ENCODE measurements at places on chromosomes 6 and 20. TPM values are rescaled to one million over a fixed set of nuclear protein-coding genes. Genes with fewer than 3 reads are reported as not detected.

EYS gene
- 0.20 TPM for total RNA-seq

DNA sequence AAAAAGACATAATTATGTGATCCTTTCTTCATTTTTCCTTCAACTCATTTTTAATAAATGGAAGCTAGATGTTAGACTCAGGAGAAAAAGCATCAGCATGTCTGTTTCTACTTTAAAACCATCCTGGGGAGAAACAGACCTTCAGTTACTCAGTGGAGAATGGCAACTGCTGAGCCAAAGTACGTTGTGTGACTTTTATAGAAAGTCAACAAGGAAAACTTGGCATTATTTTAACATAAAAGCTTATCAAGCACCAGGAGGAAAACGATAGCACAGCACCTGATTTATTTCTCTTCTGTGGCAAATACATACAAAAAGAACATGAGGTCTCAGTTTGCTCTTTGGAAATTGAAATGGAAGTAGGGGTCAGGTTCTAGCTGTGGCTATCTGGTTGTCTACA is 115.3 kb upstream of the RIPOR2 start:
- no peaks in the 10 kb centered on the region for H3K27me3 ChIP-seq
- H3K27ac ChIP-seq, result no peak overlapping the region
- no peak for DNase-seq
- H3K4me1 ChIP-seq, result no peaks in the 10 kb centered on the region

DNA sequence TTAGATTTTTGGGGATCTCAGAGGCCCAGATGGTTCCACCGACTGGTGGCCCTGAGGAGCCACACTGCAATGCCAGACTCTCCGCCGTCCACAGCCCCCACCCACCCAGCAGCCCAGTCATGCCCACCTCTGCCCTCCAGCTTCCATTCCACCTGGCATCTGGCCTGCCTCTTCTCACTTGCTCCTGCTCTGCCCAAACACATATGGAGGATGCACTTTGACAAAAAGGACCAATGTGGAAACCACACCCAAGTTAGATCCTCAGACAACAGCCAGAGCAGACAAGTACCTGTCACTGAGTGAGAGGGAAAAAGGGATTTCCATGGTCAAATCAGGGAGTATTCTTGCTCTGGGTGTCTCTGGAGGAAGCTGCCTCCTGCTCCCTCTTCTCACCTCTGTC is 120.6 kb upstream of the NXT1 start:
- no peaks in the 10 kb centered on the region for H3K4me1 ChIP-seq
- no peak for DNase-seq
- H3K27ac ChIP-seq, result no peak overlapping the region
- no peaks in the 10 kb centered on the region for H3K27me3 ChIP-seq

- peaks cover 8% of the 10 kb centered on the region for H3K4me1 ChIP-seq
- DNase-seq, result no peak
- no peak overlapping the region for H3K4me3 ChIP-seq
- H3K36me3 ChIP-seq, result no peaks in the 10 kb centered on the region
Observed at GRCh38 chr6:26315274-26315673, 49.7 kb upstream of the BTN3A2 start.

DNA sequence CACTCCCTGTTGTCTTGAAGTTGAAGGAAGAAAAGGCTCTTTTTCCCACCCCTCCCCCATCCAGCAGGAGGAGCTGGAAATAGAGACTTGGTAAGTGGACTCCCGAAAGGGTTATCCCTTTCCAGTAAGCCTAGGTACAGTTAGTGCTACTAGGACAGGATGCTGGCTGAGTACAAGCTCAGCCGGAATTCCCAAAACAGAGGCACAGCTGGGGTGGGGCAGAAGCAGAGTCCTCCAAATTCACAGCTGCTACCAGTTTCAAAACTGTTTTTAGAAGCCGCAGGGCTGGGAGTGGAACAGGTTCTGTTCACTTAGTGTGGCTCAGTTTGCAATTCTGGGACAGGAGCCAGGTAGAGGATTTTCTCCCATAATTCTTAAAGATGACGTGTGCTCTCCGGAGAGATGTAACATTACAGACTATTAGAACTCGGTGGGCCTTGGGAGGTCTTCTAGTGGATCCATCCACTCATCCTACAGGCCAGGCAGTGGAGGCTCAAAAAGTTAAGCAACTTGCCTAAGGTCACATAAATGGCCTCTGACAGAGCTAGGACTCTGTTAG is 19.0 kb upstream of the UTRN start:
- H3K4me1 ChIP-seq, result peaks cover 26% of the 10 kb centered on the region
- H3K27me3 ChIP-seq, result no peaks in the 10 kb centered on the region
- peak overlapping the region; percentile 74 for H3K27ac ChIP-seq
- DNase-seq, result peak; percentile 86

IPCEF1 gene
- total RNA-seq, result not detected

HLA-G gene
- total RNA-seq, result not detected

GRCh38 chr6:151018911-151019782 is 153.6 kb downstream of the MTHFD1L start:
- no peak for DNase-seq
- H3K4me1 ChIP-seq, result no peaks in the 10 kb centered on the region
- no peak overlapping the region for H3K27ac ChIP-seq
- H3K27me3 ChIP-seq, result no peaks in the 10 kb centered on the region

CCN6 gene
- total RNA-seq, result not detected

DNA sequence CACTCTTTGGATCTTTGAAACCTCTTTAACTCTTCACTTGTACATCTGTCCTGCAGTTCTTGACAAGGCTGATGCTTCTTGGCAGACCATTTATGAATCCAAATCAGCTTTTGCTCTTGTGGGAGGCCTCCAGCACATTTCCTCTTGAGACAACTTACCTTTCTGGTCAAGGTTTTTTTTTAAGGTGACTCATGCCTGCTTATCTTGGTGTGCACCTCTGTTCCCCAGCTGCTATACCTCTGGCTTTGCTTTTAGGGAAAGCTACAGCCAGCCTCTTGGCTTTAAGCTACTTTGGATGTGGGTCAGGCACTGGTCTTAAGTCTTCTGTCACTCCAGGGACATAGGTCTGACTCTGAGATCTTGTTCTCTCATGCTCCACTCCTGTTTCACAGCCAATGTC is 106.5 kb downstream of the PHF3 start:
- H3K27ac ChIP-seq, result no peak overlapping the region
- no peak overlapping the region for H3K4me3 ChIP-seq

- no peak overlapping the region for H3K4me3 ChIP-seq
- DNase-seq, result no peak
- no peaks in the 10 kb centered on the region for H3K36me3 ChIP-seq
- no peak overlapping the region for H3K27ac ChIP-seq
Observed at GRCh38 chr6:150297327-150298029, 71.3 kb upstream of the IYD start.

- H3K36me3 ChIP-seq, result no peaks in the 10 kb centered on the region
- H3K4me1 ChIP-seq, result peaks cover 30% of the 10 kb centered on the region
- H3K4me3 ChIP-seq, result no peak overlapping the region
- H3K27me3 ChIP-seq, result no peaks in the 10 kb centered on the region
Observed at GRCh38 chr6:125294036-125294435, 7.7 kb downstream of the HDDC2 start.

HFE gene
- total RNA-seq, result 0.10 TPM

- H3K27ac ChIP-seq, result no peak overlapping the region
- DNase-seq, result no peak
- no peaks in the 10 kb centered on the region for H3K36me3 ChIP-seq
- H3K4me3 ChIP-seq, result no peak overlapping the region
Observed at GRCh38 chr20:59378396-59378795, 78.0 kb downstream of the EDN3 start.

DNA sequence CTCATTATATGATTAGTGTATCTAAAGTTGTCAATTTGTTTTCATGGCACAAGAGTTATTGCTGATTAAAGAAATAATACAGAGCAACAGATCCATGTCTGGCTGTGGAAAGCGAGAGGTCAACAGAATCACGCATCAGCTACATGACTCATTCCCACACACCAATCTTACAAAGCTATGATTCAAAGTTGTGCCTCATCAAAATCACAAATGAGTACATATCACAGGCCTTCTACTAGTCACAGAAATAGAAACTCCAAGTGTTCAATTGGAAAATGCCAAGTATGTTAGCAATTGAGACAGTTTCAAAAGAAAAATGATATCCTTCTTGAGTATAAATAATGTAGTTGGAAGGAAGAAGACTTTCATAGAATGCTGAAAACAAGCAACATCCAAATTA is 57.8 kb upstream of the NKAIN2 start:
- no peak for DNase-seq
- no peaks in the 10 kb centered on the region for H3K27me3 ChIP-seq
- H3K4me3 ChIP-seq, result no peak overlapping the region
- peak overlapping the region; percentile 64 for H3K27ac ChIP-seq

- no peaks in the 10 kb centered on the region for H3K36me3 ChIP-seq
- no peaks in the 10 kb centered on the region for H3K27me3 ChIP-seq
- H3K27ac ChIP-seq, result no peak overlapping the region
- H3K4me3 ChIP-seq, result no peak overlapping the region
Observed at GRCh38 chr6:127391094-127391953, 47.9 kb upstream of the ECHDC1 start.

- no peaks in the 10 kb centered on the region for H3K27me3 ChIP-seq
- H3K4me1 ChIP-seq, result peaks cover 19% of the 10 kb centered on the region
Observed at GRCh38 chr20:53866794-53867740, 203.3 kb downstream of the BCAS1 start.

RAD21L1 gene
- not detected for total RNA-seq

GRCh38 chr6:139852488-139853140 is 478.2 kb upstream of the CITED2 start:
- no peaks in the 10 kb centered on the region for H3K36me3 ChIP-seq
- H3K4me1 ChIP-seq, result peaks cover 5% of the 10 kb centered on the region
- H3K27me3 ChIP-seq, result no peaks in the 10 kb centered on the region
- H3K4me3 ChIP-seq, result no peak overlapping the region

- H3K4me1 ChIP-seq, result peaks cover 22% of the 10 kb centered on the region
- no peaks in the 10 kb centered on the region for H3K27me3 ChIP-seq
- H3K4me3 ChIP-seq, result no peak overlapping the region
- H3K36me3 ChIP-seq, result peaks cover 28% of the 10 kb centered on the region
- no peak overlapping the region for H3K27ac ChIP-seq
- DNase-seq, result no peak
Observed at GRCh38 chr6:30676660-30677285, 4.0 kb upstream of the DHX16 start.

- no peak overlapping the region for H3K4me3 ChIP-seq
- no peaks in the 10 kb centered on the region for H3K27me3 ChIP-seq
- DNase-seq, result no peak
Observed at GRCh38 chr6:53828215-53828614, 33.4 kb downstream of the LRRC1 start.

SH3BGRL2 gene
- total RNA-seq, result 8.5 TPM

DNA sequence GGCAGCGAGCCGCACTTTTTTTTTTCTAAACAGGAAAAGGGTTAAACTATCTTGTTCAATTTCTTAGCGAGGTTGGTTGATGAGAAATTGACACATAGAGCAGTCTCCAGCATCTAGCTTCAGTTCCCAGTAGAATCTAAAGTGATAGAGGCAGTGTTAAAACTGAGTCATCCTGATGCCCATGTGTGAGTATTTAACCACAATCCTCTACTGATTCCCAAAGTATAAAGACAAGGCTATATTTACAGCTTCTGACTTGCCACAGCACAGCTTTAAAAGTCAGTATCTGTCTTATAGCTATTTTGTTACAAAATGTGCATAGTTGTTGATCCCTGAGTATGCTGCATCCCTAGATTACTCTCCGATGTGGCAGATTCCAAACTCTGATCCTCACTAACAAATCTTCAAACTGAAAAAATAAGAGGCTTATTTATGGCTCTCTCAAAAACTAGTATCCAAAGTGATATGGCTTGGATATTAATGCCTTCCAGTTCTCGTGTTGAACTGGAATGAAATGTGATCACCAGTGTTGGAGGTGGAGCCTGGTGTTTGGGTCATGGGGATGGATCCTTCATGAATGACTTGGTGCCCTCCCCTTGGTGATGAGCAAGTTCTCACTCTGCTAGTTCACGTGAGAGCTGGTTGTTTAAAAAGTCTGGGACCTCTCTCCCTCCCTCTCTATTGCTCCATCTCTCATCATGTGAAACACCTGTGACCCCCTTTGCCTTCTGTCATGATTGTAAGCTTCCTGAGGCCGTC is 13.1 kb upstream of the POPDC3 start:
- DNase-seq, result peak; percentile 6
- H3K27ac ChIP-seq, result peak overlapping the region; percentile 70
- H3K27me3 ChIP-seq, result no peaks in the 10 kb centered on the region
- H3K4me1 ChIP-seq, result peaks cover 37% of the 10 kb centered on the region
- H3K36me3 ChIP-seq, result no peaks in the 10 kb centered on the region

- H3K27ac ChIP-seq, result no peak overlapping the region
- no peaks in the 10 kb centered on the region for H3K36me3 ChIP-seq
- DNase-seq, result no peak
- H3K27me3 ChIP-seq, result no peaks in the 10 kb centered on the region
Observed at GRCh38 chr6:74057326-74057725, 361.3 kb downstream of the CD109 start.

DNA sequence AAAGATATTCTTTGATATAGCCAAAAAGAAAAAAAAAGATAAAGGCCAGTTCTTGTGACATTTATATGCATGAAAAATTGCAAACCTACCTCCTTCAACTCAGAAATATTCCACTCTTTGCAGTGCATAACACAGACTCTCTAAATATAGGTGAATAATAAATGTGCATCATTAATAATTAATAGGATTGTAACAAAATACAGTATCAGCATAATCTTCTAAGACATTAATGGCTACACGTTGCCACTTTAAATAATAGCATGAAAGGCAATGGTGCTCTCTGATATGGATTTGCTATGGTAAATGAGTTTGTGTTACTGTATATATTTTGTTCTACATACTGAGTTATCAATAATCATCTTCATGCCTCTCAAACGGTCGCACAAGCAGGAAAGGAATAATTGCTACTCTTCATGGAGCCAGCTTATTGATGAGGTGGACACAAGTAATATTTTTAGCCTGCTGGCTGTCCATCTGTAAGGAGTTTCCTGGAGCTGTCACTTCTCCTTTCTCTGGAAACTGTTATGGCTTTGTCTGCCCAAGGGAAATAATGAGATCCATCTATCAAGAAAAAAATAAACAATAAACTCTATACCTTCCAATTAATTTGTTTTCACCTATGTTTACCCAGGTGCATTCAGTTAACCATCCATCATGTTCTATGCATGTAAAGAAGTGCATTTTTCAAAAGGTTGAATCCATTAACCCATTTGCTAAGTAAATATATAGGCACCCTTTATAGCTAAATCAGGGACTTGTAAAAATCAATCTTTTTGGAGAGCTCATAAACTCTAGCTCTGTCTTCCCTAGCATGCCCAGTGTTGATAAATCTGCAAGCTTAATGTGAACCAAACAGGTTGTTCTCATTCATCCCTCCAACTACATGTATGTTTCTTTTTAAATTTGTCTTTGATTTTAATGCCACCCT is 253.0 kb downstream of the NKAIN2 start:
- H3K27me3 ChIP-seq, result no peaks in the 10 kb centered on the region
- no peak for DNase-seq
- H3K27ac ChIP-seq, result no peak overlapping the region
- no peaks in the 10 kb centered on the region for H3K36me3 ChIP-seq
- no peak overlapping the region for H3K4me3 ChIP-seq
